ENCODE measurements at places on chromosomes 3 and 15.

GRCh38 chr3:28290863-28291300 is 49.5 kb downstream of the CMC1 start:
- no peak overlapping the region for H3K4me3 ChIP-seq
- H3K27ac ChIP-seq = no peak overlapping the region
- no peaks in the 10 kb centered on the region for H3K4me1 ChIP-seq
- H3K27me3 ChIP-seq = no peaks in the 10 kb centered on the region
- peaks cover 10% of the 10 kb centered on the region for H3K36me3 ChIP-seq
- no peak for DNase-seq

DNA sequence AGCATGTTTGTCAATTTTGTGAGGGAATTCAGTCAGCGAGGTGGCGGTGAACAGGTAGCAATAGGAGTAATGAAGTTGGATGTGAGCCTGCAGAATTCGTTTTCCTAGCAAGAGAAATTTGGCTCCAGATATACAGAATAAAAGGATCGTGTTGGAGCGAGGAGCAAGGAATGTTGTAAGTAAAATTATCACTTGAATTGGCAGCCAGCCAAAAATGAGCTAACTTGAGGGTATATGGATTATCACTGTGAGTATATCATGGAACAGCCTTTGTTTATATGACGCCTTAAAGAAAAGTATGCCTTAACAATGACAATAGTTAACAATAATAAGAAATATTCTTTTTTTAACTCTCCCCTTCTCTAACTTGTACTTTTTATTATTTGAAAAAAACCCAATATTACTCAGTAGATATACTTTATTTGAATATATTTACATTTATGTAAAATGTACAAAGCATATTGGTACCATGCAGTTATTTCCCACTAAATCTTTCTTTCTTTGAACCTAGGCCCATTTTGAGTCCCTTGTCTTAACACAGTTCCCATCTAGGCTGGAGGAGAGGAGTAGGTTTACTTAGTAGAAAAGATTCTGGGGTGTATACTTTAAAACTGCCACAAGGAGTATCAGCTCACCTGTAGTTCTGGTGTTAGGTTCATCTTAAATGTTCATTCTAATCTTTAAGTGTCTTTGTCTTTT is 29.3 kb downstream of the EPHA6 start:
- no peaks in the 10 kb centered on the region for H3K36me3 ChIP-seq
- no peaks in the 10 kb centered on the region for H3K27me3 ChIP-seq
- no peak for DNase-seq
- H3K4me1 ChIP-seq = no peaks in the 10 kb centered on the region

- no peaks in the 10 kb centered on the region for H3K36me3 ChIP-seq
- no peak for DNase-seq
- H3K27ac ChIP-seq = no peak overlapping the region
- no peak overlapping the region for H3K4me3 ChIP-seq
These were observed 8.4 kb downstream of the CERS3 start for GRCh38 chr15:100520132-100520921.

DNA sequence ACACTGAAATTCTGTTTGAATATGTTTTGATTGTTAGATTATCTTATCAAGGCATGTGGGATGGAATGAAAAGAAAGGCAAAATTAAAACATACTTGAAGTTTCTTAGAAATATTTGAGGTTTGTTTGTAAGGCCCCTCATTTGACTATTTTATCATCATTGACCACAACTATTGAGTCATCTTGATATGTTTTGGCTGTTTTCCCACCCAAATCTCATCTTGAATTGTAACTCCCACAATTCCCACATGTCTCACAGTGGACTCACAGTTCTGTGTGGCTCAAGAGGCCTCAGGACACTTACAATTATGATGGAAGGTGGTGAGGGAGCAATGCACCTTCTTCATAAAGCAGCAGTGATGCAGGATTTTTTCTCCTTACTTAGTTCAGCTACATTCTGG is 917.1 kb downstream of the PLOD2 start:
- H3K4me3 ChIP-seq = no peak overlapping the region
- peak overlapping the region; percentile 5 for H3K27ac ChIP-seq
- H3K4me1 ChIP-seq = no peaks in the 10 kb centered on the region
- peak; percentile 45 for DNase-seq
- H3K36me3 ChIP-seq = no peaks in the 10 kb centered on the region
- no peaks in the 10 kb centered on the region for H3K27me3 ChIP-seq

DNA sequence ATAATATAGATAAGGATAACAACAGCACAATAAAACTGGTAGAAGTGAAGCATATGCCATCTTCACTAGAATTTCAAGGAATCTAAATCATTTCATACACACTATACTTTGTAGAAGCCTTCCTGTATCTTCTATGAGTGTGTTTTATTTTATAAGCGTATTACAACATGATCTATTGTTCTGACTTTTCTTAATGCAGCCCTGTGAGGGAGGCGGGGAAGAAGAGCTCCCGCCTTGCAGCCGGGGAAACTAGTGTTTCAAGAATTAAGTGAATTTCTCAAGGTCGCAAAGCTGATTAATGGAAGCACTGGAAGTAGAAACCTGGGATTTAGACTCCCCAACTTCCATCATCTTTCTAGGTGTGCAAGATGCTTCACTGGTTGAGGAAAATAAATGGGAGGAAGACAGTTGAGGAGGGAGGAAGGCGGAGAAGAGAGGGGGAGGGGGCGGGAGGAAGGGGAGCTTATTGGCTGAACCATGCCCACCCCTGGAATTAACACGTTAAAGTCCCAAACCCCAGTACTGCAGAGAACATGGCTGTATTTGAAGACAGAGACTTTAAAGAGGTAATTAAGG is 32.9 kb downstream of the VGLL4 start:
- H3K4me1 ChIP-seq = no peaks in the 10 kb centered on the region
- no peaks in the 10 kb centered on the region for H3K27me3 ChIP-seq
- H3K36me3 ChIP-seq = no peaks in the 10 kb centered on the region
- H3K27ac ChIP-seq = no peak overlapping the region
- H3K4me3 ChIP-seq = no peak overlapping the region
- no peak for DNase-seq

DNA sequence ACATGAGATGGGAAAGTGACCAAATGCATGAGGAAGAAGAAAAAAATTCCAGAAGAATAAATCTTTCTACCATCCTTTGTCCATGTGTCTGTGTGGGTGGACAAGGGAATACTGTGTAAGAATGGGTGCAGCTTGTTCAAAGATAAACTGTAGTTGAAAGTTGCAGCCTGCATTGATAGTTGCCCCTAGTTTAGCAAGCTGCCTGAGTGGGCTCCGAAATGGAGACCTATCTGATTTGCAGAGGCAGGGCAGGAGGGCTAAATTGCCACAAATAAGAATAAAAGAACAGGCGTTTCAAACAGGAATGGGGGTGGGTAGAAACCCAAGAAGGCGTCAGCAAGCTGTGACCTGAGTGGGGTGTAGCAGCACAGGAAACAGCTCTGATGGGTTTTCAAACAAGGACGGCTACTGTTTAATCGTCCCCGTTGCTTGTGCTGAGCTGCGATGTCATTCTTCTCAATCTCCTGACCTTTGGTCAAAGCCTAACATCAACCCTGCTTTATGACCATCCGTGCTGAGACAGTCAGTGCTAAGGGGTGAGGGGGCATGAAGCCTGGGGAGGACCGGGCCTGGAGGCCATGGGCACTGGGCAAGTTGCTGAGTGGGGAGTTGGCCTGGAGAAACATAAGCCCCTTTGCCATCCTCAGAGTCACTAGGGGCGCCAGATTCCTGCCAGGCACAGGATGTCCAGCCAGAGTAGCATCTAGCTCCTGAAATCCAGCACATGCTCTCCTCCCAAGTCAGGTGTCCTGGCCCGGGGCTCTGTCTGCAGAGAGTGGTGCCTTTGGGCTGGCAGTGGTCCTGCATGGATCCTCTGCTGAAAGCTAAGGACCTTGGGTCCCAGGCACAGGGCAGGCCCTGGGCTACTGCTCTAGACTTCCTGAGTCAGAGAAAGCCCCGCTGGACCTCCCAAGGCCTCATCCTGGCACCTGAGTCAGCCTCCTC is 19.2 kb upstream of the C15orf39 start:
- DNase-seq = no peak
- no peak overlapping the region for H3K27ac ChIP-seq
- H3K4me1 ChIP-seq = peaks cover 4% of the 10 kb centered on the region
- no peak overlapping the region for H3K4me3 ChIP-seq
- H3K36me3 ChIP-seq = no peaks in the 10 kb centered on the region

GRCh38 chr15:62639906-62640605 is 402.5 kb upstream of the TPM1 start:
- no peak overlapping the region for H3K27ac ChIP-seq
- DNase-seq = no peak
- no peaks in the 10 kb centered on the region for H3K27me3 ChIP-seq
- no peak overlapping the region for H3K4me3 ChIP-seq
- H3K36me3 ChIP-seq = no peaks in the 10 kb centered on the region

GRCh38 chr3:54515441-54516213 is 393.3 kb downstream of the CACNA2D3 start:
- H3K27me3 ChIP-seq = no peaks in the 10 kb centered on the region
- H3K4me3 ChIP-seq = no peak overlapping the region
- H3K4me1 ChIP-seq = no peaks in the 10 kb centered on the region
- H3K36me3 ChIP-seq = no peaks in the 10 kb centered on the region

DNA sequence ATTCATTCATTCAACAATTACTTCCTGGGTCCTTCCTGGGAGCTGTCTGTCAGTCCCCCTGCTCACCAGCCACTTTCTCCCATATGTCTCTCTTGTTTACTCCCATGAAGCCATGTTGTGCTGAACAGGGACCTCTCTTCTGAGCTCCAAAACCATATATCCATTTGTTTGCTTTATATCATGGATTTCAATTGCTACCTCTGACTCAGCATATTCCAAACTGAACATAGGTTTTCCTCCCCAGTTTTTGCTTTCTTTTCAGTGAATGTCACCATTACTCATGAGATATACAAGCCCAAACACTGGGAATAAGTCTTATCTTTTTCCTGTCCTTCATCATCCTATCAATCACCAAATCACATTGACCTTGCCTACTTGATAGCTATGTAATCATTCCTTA is 152.5 kb upstream of the P2RY1 start:
- H3K27ac ChIP-seq = no peak overlapping the region
- H3K36me3 ChIP-seq = no peaks in the 10 kb centered on the region
- H3K27me3 ChIP-seq = peaks cover 9% of the 10 kb centered on the region
- DNase-seq = no peak

DNA sequence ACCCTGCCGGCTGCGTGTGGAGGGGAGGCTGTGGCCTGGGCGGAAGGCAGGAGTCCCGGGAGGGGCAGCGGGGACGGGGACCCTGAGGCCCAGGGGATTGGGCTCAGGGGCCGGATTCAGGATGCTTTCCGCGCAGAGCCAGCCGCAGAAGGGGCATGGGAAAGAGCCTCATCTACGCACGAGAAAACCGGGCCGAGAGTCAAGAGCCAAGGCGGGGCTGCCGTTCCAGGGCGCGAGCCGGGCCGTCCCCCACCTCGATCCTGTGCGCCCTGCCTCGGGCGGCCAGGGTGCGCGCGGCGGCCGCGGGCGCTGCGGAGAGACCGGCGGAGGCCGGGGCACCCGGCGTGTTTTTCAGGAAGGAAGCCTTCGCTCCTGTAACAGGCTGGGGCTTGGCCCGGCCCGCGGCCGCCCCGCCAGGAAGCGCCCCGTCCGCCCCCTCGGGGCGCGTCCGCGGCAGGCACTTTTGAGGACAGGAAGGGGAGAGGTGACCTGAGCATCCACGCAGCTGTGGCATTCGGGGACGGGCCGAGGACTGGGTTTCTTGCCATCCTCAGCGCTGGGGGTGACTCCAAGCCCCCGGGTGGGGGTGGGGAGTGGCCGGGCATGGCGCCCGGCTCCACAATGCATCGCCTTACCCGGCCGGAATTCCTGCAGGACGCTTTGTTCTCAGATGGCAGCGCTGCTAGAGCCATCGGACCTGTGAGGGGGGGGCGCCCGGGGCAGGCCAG is 62.3 kb upstream of the GATA2 start:
- no peak for DNase-seq
- no peak overlapping the region for H3K4me3 ChIP-seq
- no peaks in the 10 kb centered on the region for H3K36me3 ChIP-seq
- H3K27ac ChIP-seq = no peak overlapping the region

DNA sequence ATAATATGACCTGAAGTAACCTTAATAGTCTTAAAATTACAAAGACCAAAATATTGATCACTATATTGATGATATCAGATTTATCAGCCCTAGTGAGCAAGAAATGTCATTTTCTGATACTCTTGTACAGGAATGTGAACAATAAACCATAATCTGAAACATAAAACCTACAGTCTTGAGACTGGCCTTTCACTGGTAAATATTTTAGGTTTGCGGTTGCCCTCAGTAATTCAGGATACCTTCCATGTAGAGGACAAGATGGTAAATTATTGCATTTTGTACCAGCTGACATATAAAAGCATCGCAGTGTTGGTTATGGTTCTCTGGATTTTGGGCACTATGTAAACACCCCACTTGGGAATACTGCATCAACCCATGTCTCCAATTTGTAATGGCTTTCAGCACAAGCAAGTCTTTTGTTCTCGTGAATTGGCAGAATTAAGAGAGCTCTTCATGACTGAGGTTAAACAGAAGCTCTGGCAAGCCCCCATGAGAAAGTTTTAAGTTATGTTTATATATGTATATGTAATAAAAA is 128.5 kb downstream of the LMLN start:
- H3K27me3 ChIP-seq = peaks cover 77% of the 10 kb centered on the region
- no peak overlapping the region for H3K4me3 ChIP-seq
- no peak for DNase-seq
- no peaks in the 10 kb centered on the region for H3K4me1 ChIP-seq
- no peak overlapping the region for H3K27ac ChIP-seq

- peak; percentile 54 for DNase-seq
- no peak overlapping the region for H3K4me3 ChIP-seq
- H3K36me3 ChIP-seq = no peaks in the 10 kb centered on the region
- no peaks in the 10 kb centered on the region for H3K4me1 ChIP-seq
- H3K27me3 ChIP-seq = no peaks in the 10 kb centered on the region
- no peak overlapping the region for H3K27ac ChIP-seq
These were observed 38.6 kb downstream of the ACSBG1 start for GRCh38 chr15:78195735-78196201.

DNA sequence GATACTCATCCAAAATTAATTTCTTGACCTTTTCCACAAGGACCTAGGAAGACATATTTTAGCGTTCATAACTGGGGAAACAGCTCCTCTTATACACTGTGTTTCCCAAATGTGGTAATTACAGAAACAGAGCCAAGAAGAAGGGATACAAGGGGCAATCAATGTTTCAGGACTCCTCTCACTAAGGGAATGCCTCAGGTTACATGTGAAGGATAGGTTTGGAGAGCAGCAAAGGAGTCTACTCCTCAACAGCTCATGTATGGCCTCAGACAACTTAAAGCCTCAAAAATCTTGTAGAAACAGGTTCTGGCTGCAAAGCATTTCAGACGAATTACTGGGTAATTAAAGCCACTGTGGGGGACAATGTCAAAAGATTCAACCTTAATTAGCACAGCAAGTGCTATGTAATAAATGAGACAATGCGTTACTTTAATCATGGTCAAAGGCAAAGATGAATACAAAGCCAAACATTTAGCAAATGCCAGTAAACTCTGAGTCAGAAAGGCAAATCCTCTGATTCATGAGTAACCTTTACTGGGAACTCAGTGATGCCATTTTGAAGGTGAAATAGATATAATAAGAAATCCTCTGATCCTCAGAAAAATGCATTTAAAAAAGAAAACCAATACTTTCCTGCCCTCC is 1111.2 kb downstream of the TUSC7 start:
- no peaks in the 10 kb centered on the region for H3K36me3 ChIP-seq
- H3K4me3 ChIP-seq = no peak overlapping the region
- no peaks in the 10 kb centered on the region for H3K4me1 ChIP-seq
- DNase-seq = peak; percentile 16

GRCh38 chr15:44066211-44066827 is 128.8 kb downstream of the FRMD5 start:
- peak overlapping the region; percentile 7 for H3K4me3 ChIP-seq
- no peak overlapping the region for H3K27ac ChIP-seq
- H3K4me1 ChIP-seq = peaks cover 14% of the 10 kb centered on the region
- no peaks in the 10 kb centered on the region for H3K36me3 ChIP-seq
- DNase-seq = peak; percentile 86

Data from PC-3 (cell line).